ENCODE measurements at places on chromosomes 7 and 10.
A peak's percentile ranks its signal among the peaks of the same experiment; 100 is the strongest.

GRCh38 chr10:26890956-26891355 is 30.2 kb upstream of the ABI1 start:
- DNase-seq, result no peak

DNA sequence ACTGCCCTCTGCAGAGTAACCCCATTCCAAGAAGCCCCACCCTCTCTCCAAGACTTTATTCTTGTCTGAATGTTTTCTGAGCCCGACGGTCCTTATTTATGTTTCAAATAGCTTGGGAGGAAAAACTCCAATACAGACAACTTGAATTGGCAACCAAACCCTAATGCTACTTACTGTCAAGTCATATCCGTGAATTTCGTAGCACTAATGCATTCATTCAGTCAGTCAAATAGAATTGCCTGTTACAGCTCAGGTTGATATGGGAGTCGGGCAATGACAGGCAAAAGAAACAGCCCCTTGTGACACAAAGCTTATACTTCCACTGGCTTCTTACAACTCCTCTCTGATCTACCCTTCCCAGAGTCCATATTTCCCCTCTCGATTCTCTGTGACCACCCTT is 58.5 kb upstream of the LRGUK start:
- DNase-seq, result no peak

DNA sequence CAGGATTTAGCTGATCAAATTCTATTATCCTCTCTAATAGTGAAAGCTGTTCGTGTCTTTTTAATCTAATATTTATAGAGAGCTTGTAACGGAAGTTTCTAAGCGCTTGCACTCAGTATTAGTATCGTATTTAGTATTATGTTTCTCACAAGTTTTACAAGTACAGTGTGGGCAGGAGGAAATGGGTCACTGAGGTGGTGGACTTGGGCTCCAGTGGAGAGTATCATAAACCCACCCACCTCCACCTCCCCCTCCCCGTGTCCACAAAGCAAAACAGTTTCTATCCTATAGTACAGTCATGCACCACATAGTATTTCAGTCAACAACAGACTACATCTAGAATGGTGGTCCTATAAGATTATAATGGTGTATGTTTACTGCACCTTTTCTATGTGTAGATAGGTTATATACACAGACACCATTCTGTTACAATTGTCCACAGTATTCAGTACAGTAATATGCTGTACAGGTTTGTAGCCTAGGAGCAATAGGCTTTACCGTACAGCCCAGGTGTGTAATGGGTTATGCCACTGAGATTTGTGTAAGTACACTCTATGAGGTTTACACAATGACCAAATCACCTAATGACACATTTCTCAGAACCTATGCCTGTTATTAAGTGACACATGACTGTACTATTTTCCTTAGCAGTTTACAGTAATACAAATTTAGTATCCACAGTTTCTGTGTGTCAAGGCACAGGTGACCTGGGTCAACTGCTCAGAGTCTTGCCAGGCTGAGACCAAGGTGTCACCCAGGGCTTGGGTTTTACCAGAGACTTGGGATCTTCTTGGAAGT is 1021.3 kb upstream of the C7orf33 start:
- DNase-seq, result no peak

- peak; percentile 84 for DNase-seq
Observed at GRCh38 chr7:137992550-137993394, 9.1 kb downstream of the CREB3L2 start.
